ENCODE measurements at places on chromosomes 16 and 17.

DNA sequence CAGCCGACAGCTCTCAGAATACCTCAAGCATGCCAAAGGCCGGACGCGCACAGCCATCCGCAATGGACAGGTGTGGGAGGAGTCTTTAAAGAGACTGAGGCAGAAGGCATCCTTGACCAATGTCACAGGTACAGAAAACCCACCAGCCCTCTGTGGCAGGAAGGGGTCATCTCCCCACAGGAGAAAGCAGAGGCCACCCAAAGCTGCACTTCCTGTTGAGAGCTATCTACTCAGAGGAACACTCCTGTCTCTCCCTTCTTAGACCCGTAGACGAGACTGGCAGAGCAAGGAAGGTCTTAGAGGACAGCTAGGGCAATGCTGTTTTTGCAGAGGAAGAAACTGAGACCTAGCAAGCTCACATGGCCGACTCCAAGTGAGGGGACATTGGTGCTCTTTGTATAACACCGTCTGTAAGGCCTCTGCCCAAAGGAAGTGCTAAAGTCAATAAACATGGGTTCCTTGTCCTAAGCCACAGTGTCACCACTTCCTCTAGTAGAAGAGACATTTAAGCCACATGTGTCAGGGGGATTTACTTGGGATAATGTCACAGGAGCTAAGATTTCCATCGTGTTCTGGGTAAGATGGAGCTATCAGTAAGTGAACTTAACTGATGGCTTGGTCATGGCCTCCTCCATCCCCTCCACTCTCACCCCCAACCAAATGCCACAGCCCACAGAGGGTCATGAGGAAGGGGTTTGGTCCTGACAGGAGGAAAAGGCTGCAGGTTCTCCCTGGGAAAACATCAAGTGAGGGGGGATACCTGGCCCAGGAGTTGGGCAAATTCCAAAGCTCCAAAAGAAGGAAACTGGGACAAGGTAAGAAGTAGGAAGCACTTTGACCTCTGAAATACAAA, 9.4 kb downstream of the LPO start:
- no peak overlapping the region for H3K4me3 ChIP-seq
- H3K27me3 ChIP-seq, result peaks cover 42% of the 10 kb centered on the region
- no peaks in the 10 kb centered on the region for H3K36me3 ChIP-seq
- no peak overlapping the region for H3K27ac ChIP-seq

DNA sequence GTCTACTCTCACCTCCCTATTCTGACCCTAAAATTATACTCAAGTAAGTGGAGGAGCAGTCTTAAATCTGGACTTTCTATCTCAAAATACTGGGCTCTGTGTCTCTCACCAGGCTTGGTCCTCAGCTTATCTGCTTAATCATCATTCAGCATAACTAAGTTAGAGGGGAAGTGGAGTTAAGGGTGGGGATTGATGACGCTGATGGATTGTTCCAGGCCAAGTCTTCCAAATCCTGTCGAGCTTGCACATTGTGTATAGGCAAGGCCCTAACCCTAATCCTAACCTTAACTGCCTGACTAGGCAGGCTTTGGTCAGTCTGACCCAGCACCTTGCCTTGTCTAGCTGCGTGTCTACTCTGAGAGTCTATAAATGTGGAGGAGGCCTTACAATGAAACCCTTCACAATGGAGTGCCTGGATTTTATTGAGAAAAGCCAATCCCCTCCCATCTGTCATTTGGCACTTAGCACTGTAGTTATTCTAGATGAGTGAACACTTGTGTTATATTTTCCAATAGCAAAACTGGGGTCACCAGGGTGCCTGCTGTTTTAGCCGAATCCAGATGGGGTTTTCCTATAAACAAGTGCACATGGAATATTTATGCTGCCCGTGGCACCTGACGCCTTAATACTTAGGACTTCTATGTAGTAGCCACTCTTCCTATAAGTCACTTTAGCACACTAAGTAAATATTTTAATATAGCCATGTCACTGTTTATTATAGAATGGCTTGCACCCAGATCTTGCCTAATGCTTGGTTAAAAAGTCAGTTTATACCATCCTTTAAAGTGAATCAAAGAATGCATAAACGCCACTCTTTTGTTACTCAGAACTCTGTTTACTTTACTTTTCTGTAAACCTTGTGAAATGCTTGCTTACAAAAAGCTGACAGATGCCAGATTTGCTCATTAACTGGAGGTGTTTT, 193.2 kb upstream of the MYOCD start:
- DNase-seq, result no peak
- no peaks in the 10 kb centered on the region for H3K4me1 ChIP-seq
- no peaks in the 10 kb centered on the region for H3K27me3 ChIP-seq
- no peak overlapping the region for H3K27ac ChIP-seq

- H3K4me1 ChIP-seq, result no peaks in the 10 kb centered on the region
- no peak overlapping the region for H3K4me3 ChIP-seq
- DNase-seq, result no peak
- H3K27ac ChIP-seq, result no peak overlapping the region
- peaks cover 44% of the 10 kb centered on the region for H3K36me3 ChIP-seq
Measured at GRCh38 chr17:35684055-35684802, 47.2 kb upstream of the RASL10B start.

GRCh38 chr16:68351991-68352431, 41.2 kb downstream of the PRMT7 start:
- H3K27me3 ChIP-seq, result no peaks in the 10 kb centered on the region
- no peak overlapping the region for H3K4me3 ChIP-seq
- peaks cover 74% of the 10 kb centered on the region for H3K36me3 ChIP-seq
- H3K4me1 ChIP-seq, result peaks cover 54% of the 10 kb centered on the region
- no peak for DNase-seq

GRCh38 chr16:89123831-89124100, 30.1 kb downstream of the ACSF3 start:
- no peak for DNase-seq
- peaks cover 55% of the 10 kb centered on the region for H3K4me1 ChIP-seq
- no peak overlapping the region for H3K4me3 ChIP-seq
- no peaks in the 10 kb centered on the region for H3K27me3 ChIP-seq

GRCh38 chr16:75079346-75079926, 37.1 kb downstream of the LDHD start:
- H3K4me3 ChIP-seq, result no peak overlapping the region
- peaks cover 66% of the 10 kb centered on the region for H3K4me1 ChIP-seq
- peaks cover 19% of the 10 kb centered on the region for H3K36me3 ChIP-seq
- H3K27ac ChIP-seq, result peak overlapping the region; percentile 27
- DNase-seq, result no peak

- no peak for DNase-seq
- H3K4me3 ChIP-seq, result no peak overlapping the region
- H3K4me1 ChIP-seq, result peaks cover 16% of the 10 kb centered on the region
- no peaks in the 10 kb centered on the region for H3K36me3 ChIP-seq
Measured at GRCh38 chr17:61415374-61416210, 15.9 kb downstream of the TBX2 start.

DNA sequence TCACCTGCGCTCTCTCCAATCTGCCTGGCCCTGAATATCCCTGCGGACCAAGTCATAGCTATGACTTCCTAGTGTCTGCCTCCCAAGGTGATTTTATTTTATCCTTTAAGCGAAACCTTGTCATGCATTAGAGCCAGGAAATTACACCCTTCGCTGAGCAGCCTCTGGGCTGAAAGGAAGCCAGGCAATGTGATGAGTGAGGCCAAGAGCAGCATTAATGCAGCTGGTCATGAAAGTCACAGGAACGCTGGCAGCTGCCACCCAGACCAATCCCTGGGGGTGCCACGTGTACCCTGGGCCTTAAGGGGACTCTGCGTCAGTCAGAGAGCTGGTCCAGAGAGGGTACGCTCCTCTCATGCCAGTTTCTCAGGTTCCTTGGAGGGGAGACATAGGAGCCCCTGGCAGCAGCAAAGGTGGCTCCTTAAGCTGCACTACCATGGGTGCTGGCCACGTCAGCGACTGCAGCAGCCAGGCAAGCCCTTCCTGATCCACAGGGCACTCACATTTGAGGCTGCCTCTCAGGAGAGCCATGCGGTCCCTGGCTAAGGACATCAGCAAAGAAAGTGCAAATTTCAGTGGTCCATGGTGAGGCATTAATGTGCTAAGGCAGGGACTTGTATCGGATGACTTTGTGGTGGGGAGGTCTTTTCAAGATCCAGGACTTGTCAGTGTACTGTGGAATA, 42.7 kb upstream of the WSCD1 start:
- no peaks in the 10 kb centered on the region for H3K36me3 ChIP-seq
- DNase-seq, result no peak
- H3K4me3 ChIP-seq, result no peak overlapping the region
- no peaks in the 10 kb centered on the region for H3K27me3 ChIP-seq
- peaks cover 4% of the 10 kb centered on the region for H3K4me1 ChIP-seq

DNA sequence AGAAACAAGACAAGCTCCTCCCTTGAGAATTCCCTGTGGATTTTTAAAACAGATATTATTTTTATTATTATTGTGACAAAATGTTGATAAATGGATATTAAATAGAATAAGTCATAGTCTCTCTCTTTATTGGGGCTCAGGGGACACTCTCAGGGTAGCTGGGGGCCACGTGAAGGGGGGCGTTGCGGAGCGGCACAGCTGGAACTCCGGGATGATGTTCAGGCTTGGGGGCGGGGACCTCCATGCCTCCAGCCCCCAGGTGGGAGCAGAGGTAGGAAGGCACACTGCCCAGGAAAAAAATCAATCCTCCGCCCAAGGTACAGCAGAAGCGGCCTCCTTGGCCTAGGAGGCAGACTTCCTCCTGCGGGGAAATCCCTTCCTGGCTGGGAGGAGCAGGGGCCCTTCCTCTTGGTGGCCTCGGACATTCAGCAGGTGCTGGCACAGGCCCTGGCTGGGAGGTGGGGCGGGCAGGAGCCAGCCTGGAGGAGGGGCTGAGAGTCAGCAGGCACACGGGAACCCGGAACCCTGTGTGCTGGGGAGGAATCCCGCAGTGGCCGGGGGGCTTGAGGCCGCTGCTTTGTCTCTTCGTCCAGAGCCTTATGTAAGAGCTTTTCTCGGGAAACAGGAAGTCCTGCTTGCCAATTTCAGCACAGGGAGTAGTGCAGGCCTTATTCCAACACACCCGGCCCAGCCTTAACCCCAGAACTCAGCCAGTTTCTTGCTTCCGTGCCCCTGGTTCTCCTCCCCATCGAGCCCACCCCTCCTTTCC, 591 bp upstream of the TNFSF13 start:
- no peak overlapping the region for H3K4me3 ChIP-seq
- H3K27ac ChIP-seq, result peak overlapping the region; percentile 74
- H3K36me3 ChIP-seq, result no peaks in the 10 kb centered on the region
- peaks cover 28% of the 10 kb centered on the region for H3K4me1 ChIP-seq
- H3K27me3 ChIP-seq, result no peaks in the 10 kb centered on the region
- no peak for DNase-seq

DNA sequence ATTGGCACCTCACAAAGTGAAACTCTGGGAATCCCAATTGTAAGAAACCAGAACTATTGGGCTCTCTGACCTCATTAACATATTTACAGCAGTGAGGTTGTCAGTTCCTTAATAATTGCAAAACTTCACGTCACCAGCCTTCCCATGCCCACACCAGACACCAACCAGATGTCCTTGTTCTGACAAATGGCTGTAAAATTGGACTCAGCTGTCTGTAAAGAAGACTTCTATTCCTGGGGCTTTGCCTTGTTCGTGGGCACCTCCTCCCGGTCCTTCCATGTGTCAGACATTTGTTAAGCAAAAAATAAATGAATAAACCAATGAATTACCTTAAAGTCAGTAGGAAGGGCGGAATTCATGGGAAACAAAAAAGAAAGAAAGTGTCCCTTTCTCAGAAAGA, 284.3 kb upstream of the CDH11 start:
- H3K4me1 ChIP-seq, result no peaks in the 10 kb centered on the region
- H3K27me3 ChIP-seq, result no peaks in the 10 kb centered on the region
- DNase-seq, result no peak
- H3K36me3 ChIP-seq, result no peaks in the 10 kb centered on the region
- no peak overlapping the region for H3K4me3 ChIP-seq
- no peak overlapping the region for H3K27ac ChIP-seq

GRCh38 chr17:28940675-28941074, 10.6 kb downstream of the PHF12 start:
- H3K4me3 ChIP-seq, result no peak overlapping the region
- no peak overlapping the region for H3K27ac ChIP-seq
- H3K27me3 ChIP-seq, result no peaks in the 10 kb centered on the region
- no peak for DNase-seq
- H3K36me3 ChIP-seq, result peaks cover 15% of the 10 kb centered on the region
- H3K4me1 ChIP-seq, result peaks cover 5% of the 10 kb centered on the region

DNA sequence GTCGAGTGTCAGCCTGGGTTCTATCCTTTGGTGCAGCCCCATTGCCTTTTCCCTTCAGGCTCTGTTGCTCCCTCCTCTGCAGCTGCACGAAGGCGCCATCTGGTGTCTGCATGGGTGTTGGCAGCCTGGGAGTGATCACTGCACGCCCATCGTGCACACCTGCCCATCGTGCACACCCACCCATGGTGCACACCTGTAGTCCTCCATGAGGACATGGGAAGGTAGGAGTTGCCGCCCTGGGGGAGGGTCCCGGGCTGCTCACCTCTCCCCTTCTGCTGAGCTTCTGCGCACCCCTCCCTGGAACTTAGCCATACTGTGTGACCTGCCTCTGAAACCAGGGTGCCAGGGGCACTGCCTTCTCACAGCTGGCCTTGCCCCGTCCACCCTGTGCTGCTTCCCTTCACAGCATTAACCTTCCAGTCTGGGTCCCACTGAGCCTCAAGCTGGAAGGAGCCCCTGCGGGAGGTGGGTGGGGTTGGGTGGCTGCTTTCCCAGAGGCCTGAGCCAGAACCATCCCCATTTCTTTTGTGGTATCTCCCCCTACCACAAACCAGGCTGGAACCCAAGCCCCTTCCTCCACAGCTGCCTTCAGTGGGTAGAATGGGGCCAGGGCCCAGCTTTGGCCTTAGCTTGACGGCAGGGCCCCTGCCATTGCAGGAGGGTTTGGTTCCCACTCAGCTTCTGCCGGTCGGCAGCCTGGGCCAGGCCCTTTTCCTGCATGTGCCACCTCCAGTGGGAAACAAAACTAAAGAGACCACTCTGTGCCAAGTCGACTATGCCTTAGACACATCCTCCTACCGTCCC, 2.9 kb downstream of the CTRL start:
- peaks cover 46% of the 10 kb centered on the region for H3K36me3 ChIP-seq
- H3K4me3 ChIP-seq, result no peak overlapping the region
- no peak for DNase-seq
- H3K27me3 ChIP-seq, result no peaks in the 10 kb centered on the region

- no peaks in the 10 kb centered on the region for H3K4me1 ChIP-seq
- H3K4me3 ChIP-seq, result no peak overlapping the region
- H3K27me3 ChIP-seq, result no peaks in the 10 kb centered on the region
- no peak overlapping the region for H3K27ac ChIP-seq
Measured at GRCh38 chr17:70604854-70605253, 435.5 kb downstream of the KCNJ2 start.

- H3K36me3 ChIP-seq, result peaks cover 8% of the 10 kb centered on the region
- H3K4me1 ChIP-seq, result peaks cover 80% of the 10 kb centered on the region
- no peak overlapping the region for H3K4me3 ChIP-seq
- H3K27ac ChIP-seq, result peak overlapping the region; percentile 97
- no peak for DNase-seq
Measured at GRCh38 chr17:80762076-80762475, 217.4 kb downstream of the RPTOR start.

GRCh38 chr17:68301438-68301959, 10.2 kb downstream of the ARSG start:
- no peak overlapping the region for H3K27ac ChIP-seq
- no peak for DNase-seq
- no peak overlapping the region for H3K4me3 ChIP-seq
- H3K36me3 ChIP-seq, result no peaks in the 10 kb centered on the region
- H3K4me1 ChIP-seq, result peaks cover 24% of the 10 kb centered on the region
- H3K27me3 ChIP-seq, result no peaks in the 10 kb centered on the region

GRCh38 chr17:79806863-79807720, 10.2 kb upstream of the CBX8 start:
- no peak overlapping the region for H3K27ac ChIP-seq
- no peak overlapping the region for H3K4me3 ChIP-seq
- DNase-seq, result no peak
- H3K36me3 ChIP-seq, result no peaks in the 10 kb centered on the region
- peaks cover 97% of the 10 kb centered on the region for H3K27me3 ChIP-seq

Measured in thymus (tissue), 14 donors.